ENCODE measurements at places on chromosomes 6 and 20.

DNA sequence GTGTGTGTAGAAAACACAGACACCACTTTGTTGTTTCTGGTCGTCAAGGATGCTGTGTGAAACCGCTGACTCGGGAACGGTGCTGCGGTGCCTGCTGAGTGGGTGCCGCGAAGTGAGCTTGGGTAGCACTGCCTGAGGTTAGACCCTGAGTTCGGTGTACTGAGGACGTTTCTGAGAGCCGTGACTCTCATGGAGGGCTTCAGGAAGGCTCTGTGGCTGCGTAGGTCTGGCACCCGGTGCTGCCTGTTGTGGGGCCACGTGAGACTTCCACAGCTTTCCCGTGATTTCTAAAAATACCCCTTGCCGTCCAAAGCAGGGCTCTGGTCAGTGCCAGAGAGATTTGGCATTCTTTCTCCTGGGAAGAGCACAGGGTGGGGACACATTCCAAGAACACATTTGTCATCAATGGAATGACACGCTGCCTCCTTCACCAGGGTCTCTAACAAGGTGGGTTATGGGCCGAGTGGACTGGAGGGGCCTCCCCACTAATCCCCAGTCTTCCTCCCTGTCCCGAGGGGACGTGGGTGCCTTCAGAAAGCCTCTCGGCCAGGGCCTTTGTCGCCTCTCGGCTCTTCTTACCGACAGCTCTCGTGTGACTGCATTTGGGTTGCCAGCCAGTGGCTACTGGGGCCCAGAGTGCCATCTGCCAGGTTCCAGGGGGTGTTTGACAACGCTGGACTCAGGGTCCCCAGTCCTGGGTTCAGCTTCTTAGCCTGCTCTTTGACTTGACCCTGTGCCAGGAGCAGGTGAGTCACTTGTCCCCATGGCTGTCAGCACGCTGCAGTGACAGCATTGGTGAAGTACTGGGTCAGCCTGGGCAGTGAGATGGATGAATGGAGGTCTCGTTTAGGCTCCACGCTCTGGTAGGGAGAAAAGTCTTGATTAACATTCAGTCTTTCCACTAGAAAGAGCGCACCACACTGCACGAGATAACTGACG is 62.2 kb downstream of the SYNJ2 start:
- no peak for DNase-seq

GRCh38 chr6:14841901-14842421 is 403.9 kb upstream of the JARID2 start:
- DNase-seq = no peak

- DNase-seq = no peak
These were observed 164.6 kb upstream of the CDYL start for GRCh38 chr6:4611429-4612129.

- peak; percentile 88 for DNase-seq
These were observed 3.4 kb upstream of the DACT2 start for GRCh38 chr6:168322966-168323365.

DNA sequence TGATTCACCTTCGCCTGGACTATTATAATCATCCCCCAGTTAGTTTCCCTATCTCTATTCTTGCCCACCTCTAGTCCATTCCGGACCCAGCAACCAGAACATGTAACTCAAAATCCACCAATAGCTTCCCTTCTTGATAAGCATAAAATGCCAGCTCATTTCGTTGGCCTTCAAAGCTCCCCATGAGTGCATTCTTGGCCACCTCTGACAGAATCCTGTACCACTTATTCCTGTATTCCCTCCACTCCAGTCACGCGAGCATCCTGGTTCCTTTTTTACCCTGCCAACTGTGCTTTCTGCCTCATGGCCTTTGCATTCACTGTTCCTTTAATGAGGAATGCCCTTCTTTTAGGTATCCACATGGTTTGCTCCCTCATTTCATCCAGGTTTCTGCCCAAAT is 36.7 kb downstream of the CYP24A1 start:
- DNase-seq = no peak

GRCh38 chr6:163945808-163946207 is 531.3 kb downstream of the QKI start:
- DNase-seq = no peak

DNA sequence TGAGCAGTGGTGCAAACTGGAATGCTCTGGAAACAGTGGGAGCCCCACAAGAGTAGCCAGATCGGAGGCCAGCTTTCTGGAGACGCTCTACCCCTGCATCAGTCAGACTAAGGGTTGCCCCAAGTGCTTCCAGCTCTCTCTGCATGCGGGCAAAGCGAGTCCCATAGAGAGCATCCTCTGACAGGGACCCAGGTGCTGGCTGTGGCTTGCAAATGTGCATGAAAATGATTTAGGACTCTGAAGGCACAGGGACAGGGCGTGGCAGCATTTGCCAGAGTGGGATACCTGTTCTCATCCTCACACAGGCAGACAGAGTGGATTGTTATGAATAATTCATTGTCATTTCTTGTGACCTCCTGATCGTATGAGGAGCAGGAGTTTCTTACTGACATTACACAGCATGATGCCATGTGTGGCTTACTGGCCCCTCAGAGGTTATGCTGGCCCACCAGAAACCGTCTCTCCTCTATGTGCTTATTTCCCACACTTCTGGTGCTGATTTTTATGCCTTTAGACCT is 10.3 kb downstream of the RIN2 start:
- no peak for DNase-seq

- DNase-seq = peak; percentile 63
These were observed 26.2 kb downstream of the ARHGAP18 start for GRCh38 chr6:129683601-129684322.

Measured in T-helper 2 cell (primary cell).